ENCODE measurements at places on chromosomes 4 and X.

DNA sequence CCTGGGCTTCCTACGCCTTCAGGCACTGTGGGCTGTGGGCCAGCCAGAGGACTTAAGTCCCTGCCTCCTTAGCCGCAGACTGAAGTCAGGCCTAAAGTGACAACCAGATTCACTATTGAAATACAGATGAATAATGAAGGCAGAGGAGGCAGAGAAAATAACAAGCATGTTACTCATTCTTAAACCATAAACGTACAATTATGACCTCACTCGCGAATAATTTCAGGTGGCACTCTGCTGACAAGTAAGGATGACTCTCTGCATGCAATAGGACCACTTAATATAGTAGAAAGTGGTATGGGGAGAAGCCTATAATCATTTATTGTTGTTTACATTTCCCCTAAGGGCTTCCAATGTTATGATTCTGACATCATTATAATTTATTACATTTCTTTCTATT, 409.2 kb upstream of the FGF13 start:
- no peak for DNase-seq

DNA sequence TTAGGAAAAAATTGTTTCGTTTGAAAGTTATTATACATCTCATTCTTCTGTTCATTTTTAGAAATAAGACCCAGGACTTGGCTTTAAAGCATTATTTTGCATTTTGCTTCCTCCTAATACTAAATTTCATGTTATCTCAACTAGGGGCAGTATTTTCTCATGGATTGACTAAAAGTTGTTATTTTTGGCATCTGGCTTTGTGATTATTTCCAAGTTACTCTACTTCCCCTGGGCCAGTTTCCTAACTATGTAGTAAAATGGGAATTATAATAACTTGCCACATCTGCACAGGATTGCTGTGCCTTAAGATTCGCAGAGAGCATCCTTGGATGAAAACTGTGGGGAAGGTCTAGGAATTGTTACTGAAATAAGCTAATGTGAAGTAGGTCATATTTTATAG, 3.0 kb downstream of the RBPJ start:
- DNase-seq, result no peak

DNA sequence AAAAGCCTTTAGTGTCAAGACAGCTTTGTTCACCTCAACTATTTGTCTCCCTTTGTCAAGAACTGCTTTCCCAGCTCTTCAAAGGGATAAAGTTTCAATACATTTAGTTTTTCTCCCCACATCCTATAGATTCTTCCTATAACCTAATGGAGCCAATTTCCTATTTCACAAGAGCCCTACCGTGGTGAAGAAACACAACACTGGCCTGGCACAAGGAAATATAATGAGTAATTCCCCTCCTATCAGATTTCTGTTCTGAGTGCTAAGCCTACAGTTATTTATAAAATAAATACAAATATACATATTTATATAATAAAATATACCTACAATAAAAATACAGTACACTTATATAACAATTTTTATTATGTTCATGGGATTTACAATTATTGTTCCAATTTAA, 89.9 kb downstream of the SHISA3 start:
- no peak for DNase-seq

DNA sequence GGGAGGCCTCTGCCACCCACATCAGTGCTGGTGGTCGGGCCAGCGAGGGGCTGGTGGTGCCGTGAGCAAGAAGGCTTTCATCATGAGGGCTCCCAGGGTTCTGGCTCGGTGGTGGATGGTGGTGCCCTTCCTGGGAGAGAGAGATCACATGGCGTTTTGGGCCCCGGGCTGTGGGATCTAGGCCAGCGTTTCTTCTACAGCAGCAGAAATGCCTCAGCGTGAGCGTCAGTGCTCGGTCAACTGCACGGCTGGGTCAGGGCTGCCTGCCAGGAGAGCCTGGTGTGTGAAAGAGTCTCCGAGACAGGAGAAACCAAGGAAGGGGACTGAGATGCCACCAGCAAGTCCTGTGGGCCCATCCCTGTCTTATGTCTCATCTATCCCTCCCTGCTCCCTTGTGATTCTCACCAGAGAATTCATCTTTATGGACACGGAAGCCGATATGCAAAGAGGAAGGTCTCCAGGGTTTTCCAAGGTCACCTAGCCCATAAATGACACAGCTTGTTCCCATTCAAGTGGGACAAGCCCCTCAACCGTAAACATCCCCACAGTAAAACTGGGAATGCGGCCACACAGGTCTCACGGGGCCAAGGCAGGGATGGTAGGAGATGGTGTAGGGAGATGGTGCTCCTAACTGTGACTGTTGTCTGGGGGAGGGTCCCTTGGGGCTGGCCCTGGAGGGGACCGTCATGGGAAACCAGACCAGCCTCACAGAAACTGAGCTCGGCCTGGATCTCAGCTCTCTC, 99.2 kb downstream of the SORCS2 start:
- no peak for DNase-seq

- DNase-seq, result no peak
Measured at GRCh38 chrX:56813318-56813837, 84.3 kb downstream of the NBDY start.

DNA sequence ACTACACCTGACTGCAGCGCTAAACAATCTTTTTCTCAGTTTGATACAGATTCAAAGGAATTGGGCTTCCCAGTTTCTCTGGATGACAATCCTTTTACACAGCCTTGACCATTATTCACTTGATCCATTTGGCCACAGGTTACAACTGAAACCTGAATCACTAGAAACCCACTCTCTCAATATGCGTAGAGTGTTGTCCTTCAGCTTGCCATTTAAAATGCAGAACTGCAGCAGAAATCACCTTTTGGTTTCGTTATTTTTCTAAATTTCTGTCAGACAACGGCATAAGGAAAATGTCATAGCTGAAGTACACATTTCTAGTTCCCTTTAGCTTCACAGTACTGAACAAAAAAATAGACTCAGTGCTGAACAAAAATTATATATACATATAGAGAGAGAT, 255.8 kb upstream of the TENM3 start:
- no peak for DNase-seq

Data from spinal cord (tissue), 10 donors.